Vein endothelial cell (primary cell): ENCODE measurements at places on chromosomes 6 and 20. TPM values are rescaled to one million over a fixed set of nuclear protein-coding genes. Genes with fewer than 3 reads are reported as not detected.

Gene ADTRP
- total RNA-seq = 4.1 and 7.2 TPM in 2 replicates

Gene IL17A
- not detected in 2 replicates for total RNA-seq

Gene GCNT2
- total RNA-seq = 18.9 and 26.3 TPM in 2 replicates

Gene RIN2
- total RNA-seq = 111 and 159 TPM in 2 replicates

Gene TOP1
- 16.3 and 25.5 TPM in 2 replicates for total RNA-seq

Gene SMLR1
- not detected in 2 replicates for total RNA-seq
